ENCODE measurements at places on chromosomes 2 and 18. TPM values are rescaled to one million over a fixed set of nuclear protein-coding genes. Genes with fewer than 3 reads are reported as not detected.
A peak's percentile ranks its signal among the peaks of the same experiment; 100 is the strongest.

Gene RAD51AP2
- total RNA-seq, result not detected

Gene GAREM1
- 0.86 TPM for total RNA-seq

GRCh38 chr2:44777537-44777936 is 164.0 kb upstream of the SIX3 start:
- no peak for DNase-seq

DNA sequence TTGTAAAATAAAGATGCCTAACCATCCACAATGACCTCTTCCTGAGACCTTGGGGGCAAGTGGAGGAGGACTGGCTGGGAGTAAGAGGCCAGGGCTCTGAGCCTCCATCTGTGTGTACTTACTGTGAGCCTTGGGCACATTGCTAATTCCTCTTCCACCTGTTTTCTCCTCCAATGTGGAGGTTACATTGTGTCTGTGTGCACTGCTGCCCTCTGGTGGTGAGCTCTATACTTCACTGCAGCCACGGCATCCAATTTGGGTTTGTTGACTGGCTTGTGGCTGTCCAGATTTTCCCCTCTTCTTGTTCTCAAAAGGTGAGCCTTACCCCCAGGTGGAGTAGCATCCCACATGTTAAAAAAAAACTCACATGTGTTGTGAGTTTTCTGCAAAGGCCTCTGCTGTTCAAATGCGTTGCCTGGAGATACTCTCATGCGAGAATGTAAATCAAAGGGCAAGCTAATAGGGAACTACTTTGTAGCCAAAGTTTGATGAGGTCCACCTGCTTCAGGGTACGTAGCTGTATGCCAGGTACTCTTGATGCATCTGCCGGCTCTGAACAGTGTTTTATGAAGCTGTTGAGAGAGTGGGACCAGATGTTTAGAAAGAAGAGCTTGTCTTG is 80.8 kb downstream of the APOB start:
- peak; percentile 77 for DNase-seq

DNA sequence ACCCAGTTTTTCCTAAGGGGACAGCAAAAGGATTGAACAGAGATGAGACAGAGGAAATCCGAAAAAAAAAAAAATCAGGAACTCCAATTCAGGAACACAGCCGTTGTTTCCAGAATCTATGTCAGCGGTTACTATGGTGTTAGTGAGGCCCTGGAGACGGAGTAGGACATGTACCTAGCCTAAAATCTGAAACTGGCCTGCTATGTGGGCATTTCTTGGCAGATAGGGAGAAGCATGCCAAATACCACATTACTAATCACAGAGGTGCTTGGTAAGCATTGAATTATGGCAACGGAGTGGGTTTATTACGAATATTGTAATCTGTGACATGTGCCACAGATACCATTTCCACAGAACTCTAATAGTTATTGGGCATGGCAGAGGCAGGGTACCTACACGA is 530.6 kb downstream of the CCDC85A start:
- no peak for DNase-seq

GRCh38 chr2:192283450-192283849 is 88.7 kb upstream of the TMEFF2 start:
- no peak for DNase-seq

DNA sequence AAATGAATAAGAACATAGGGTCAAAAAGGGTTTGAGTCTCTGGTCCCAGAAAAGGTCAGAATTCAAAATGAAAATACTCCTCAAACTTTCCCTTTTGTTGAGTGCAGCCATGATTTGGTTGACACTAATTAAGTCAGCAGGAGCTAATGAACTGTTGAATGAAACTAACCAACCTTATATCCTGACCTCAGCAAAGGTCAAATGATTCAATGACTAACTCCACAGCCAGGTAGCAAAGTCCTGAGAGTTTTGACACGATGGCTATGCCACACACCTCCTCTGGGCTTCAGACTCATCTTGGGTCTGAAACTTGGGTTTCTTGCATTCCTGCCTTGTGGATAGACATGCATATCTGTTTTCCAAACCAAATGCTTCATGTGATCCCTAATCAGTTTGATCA is 172.3 kb downstream of the INO80D start:
- no peak for DNase-seq

All from PC-3 (cell line).